ENCODE measurements at places on chromosomes 6 and 20.

DNA sequence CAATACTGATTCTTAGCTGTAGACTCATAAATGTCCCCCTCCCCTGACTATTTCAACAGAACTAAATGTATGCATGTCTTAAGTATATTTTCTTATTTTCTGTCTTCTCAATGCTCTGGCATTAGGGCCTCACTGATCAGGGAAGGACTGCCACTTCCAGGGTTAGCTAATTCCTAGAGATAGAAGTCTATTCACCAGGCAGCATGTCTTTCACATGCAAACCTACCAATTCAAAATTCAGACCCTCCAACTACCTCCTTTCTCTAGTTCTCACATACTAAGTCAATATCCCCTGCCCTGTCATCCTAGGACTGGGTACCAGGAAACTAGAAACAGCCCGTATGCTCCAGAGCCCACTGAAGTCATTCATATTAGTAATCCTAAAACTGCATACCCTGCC lies 132.3 kb downstream of the RALGAPA2 start:
- DNase-seq: no peak

- DNase-seq: no peak
Measured at GRCh38 chr20:3194617-3195280, 9.7 kb downstream of the DDRGK1 start.

- no peak for DNase-seq
Measured at GRCh38 chr20:9792674-9793073, 46.2 kb downstream of the PAK5 start.

DNA sequence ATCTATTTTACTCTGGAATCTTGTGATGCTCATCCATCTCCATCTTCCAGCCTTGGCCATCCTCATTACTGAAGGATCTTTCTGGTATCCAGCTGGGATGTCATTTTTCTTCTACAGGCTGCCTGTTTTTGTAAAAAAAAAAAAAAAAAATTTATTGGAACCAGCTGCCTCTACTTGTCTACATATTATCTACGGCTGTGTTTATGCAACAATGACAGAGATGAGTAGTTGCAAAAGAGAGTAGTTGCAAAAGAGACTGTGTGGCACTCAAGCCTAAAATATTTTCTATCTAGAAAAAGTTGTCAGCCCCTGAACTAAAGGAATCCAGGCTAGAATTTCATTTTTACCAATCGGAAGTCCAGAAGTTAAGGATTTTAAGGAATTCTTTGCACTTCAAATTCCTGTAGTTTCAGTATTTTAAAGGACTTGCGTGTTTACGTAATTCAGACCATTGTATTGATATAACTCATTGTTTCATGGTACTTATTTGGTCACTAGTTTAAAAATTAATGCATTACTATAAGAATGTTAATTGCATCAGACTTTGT lies 38.6 kb upstream of the PLCG1 start:
- DNase-seq: no peak

GRCh38 chr6:151961809-151962208 lies 154.3 kb downstream of the ESR1 start:
- DNase-seq: no peak

DNA sequence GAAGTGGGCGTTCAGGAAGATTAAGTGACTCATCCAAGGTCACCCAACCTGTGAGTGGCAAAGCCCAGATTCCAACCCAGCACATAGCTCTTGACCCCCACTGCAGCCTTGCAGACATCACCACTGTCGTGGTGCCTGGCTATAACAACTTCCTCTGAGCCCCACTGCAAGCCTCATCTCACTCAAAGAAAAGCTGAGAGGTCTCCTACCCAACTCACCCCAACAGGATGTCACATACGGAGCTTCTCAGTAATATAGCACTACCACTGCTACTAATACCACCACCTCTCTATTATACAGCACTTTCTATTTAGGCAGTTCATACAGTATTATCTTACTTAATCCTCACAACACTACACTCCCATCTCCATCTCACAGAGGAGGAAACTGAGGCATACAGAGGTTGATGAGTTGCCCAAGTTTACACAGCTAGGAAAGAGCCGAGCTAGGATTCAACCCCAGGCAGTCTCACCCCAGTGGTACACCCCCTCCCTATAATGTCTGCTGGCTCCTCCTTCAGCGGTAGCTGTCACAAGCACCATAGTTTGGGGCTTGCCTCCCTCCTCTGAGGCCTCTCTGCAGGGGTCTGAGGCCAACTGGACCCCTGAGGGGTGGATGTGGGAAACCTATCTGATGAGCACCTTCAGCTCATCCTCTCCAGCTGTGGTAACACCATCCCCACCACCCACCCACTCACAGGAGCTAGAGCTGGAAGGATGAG lies 19.5 kb downstream of the TFEB start:
- DNase-seq: no peak

Data from PC-9 (cell line).